NCI-H524 (cell line): ENCODE measurements at places on chromosomes 11 and 22.
A peak's percentile ranks its signal among the peaks of the same experiment; 100 is the strongest.

DNA sequence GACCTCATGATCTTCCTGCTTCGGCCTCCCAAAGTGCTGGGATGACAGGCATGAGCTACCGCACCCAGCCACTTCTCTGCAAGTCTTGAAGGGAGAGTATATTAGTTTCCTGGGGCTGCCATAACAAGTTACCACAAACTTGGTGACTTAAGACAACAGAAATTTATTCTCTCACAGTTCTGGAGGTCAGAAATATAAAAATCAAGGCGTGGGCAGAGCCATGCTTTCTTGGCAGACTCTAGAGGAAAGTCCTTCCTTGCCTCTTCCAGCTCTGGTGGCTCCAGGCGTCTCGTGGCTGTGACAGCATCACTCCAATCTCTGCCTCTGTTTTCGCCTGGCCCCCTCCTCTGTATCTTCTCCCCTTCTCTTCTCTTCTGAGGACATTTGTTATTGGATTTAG lies 110.2 kb upstream of the NAV2 start:
- DNase-seq: no peak

DNA sequence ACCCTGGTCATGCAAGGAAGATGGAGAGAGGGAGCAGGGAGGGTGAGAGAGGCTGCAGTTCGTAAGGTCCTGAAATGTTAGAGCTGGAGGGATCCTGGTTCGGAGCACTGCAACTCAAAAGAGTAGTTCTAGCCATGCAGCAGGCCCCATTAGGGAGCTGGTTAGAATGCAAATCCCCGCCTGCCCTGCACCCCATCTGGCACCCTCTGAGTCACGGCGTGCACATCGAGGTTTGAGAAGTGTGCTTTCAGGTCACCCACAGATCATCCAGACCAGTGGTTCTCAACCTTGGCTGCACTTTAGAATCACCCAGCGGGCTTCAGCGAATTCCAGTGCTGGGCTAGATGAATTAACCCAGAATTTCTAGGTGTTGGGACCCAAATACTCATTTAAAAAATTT lies 48.2 kb downstream of the ST3GAL4 start:
- peak; percentile 67 for DNase-seq

DNA sequence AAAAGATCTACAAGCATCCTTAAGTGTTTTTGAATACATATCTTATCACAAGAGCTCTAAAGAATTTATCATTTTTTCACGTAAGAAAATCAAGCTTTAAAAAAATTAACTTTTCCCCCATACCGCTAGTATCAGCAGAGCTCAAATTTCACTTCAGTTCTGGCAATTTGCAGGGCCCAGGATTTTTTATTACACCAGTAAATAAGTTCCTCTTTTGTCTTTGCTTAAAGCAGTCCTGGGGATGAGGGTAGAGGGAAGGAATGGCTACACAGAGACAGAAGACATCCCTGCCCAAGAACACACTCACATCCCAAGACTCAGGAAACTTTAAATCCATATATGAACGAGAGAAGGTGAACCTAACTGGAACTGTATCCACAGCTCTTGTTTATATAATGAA lies 22.6 kb upstream of the SORL1 start:
- no peak for DNase-seq

GRCh38 chr11:103483996-103484395 lies 374.8 kb downstream of the DYNC2H1 start:
- DNase-seq: no peak

DNA sequence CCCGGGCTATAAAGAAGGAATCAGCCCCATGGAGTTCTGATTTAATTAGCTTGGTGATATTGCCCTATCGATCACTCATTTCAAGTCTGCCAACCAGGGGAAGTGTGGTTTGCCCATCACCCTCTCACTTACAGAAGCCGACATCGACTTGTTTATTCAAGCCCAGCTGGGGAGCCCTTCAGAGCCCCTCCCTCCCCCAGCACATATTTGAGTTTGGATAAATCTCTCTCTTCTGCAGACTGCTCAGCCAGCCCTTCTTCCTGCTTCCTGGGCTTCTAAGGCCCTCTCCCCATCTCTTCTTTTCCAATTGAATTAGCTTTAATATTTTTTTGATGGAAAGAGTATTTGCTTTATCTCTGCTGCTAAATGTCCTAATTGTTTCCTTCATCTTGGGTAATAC lies 299.0 kb downstream of the MIAT start:
- DNase-seq: peak; percentile 56

DNA sequence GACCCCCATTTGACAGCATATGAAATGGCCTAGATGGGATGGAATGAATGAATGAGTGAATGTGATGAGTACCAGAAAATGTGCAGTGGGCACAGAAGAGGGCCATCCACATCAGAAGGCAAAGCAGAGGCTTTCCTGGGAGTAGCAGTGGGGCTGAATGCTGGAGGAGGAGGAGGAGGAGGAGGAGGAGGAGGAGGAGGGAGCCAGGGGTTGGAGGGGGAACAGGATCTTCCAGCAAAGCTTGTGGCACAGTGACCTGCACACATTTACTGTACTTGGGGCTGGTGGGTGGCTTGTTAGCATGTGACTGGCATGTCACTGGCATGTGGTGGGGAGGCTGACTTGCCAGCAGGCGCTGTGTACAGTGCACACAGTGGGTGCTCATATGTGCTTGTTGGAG lies 9.5 kb downstream of the SEPTIN3 start:
- no peak for DNase-seq

DNA sequence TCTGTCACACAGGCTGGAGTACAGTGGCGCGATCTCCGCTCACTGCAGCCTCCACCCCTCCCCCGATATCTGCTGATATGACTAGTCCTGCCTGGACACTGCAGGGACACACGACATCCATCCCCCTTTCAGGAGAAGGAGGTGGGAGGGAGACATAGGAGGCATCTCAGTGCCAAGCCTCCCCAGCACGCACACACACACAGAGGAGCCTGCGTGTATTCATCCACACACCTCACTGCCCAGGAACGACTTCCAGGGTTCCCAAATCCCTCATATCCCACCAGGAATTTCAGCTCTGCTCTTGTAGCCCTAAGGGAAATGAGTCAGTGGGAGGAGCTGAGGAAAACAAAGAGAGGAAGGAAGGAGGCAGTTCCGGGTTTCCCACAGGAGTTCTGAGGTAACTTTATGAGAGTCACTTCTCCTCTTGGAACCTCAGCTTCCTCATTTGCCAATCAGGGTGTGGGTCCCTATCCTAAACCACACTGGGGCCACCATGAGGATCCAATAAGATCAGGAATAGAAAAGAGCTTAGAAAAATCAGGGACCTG lies 37.2 kb upstream of the ACER3 start:
- DNase-seq: no peak

- DNase-seq: no peak
Measured at GRCh38 chr11:36874291-36874690, 276.3 kb upstream of the RAG2 start.

- peak; percentile 65 for DNase-seq
Measured at GRCh38 chr11:43574949-43575912, 105.3 kb upstream of the HSD17B12 start.

DNA sequence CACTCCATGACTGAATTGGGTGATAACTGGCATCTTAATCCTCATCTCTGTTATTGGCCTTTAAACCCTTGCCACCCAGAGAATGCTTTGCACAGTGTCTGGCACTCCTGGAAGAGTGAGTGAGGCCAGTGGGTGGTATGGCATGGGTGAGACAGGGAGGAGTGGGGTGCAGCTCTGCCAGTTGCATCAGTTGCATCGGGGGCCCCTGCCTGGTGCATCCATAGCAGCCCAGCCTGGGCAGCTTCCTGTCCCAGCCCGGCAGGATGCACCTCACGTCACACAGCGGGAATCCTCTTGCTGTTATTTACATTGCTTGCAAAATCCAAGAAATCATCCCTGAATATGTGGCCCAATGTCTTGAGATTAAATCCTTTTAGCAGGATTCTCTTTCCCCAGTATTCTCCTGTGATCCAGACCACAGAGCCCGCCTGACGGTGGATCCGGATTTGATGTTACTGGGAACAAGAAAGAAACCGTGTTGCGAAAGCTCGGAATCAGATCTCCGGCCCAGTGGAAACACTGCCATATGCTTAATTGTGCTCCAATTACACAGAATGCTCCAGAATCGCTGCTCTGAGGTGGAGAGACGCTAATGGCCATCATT lies 37.6 kb upstream of the MN1 start:
- no peak for DNase-seq

- DNase-seq: peak; percentile 62
Measured at GRCh38 chr11:117819096-117820040, 5.2 kb downstream of the FXYD2 start.

- no peak for DNase-seq
Measured at GRCh38 chr11:45272701-45273100, 13.4 kb downstream of the SYT13 start.

- no peak for DNase-seq
Measured at GRCh38 chr11:61700212-61700611, 20.0 kb downstream of the DAGLA start.

GRCh38 chr11:9851366-9851765 lies 187.5 kb downstream of the SWAP70 start:
- DNase-seq: no peak

DNA sequence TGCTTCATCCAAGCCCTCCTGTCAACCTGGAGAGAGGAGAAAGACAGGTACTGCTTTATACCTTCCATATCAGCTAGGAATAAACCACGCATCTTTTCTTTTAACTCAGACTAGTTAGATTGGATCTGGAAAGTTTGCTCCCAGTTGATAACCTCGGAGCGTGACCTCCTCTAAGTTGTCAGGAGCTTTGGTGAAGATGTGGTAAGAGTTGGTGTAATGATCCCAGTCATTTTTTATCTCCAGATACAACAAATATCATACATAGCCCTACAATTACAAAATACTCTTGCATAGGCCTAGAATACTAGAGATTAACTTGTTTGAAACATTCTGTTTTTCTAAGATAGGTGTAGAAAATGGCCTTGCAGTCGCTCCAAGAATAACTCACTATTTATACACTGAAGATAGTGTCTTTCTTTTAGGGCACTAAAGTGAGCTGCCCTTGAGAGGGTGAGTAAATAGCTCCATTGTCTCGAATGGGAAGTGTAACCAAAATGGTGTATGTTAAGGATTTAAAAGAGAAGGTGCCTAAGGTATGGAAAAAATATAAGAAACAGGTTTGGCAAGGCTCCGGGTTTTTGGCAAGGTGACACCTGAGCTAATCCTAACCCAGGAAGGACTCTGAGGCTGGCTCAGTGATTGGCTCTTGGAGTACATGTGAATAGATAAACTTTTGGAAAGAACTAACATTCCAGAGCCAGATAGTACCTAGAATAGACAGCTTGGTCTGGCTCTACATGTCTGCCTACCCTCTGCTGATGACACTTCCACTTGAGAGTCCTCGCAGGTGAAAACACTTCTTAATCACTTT lies 59.4 kb downstream of the GLYATL1 start:
- DNase-seq: no peak

DNA sequence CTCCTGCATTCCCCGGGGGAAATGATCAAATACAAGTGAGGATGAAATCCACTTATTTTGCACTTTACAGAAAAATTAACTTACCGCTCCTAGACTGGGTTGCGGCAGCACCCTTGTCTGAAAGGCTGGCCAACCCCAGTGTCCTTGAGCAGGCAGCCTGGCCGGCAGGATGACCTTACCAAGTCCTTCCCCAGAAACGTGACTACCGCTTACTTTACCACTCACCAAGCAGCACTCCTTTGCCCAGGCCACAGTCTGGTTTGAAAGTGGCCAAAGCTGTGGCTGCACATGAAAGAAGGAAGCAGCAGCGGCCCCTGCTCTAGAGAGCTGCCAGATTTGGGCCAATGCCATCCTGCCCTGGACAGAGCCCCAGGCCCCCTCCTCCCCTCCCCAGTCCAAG lies 20.3 kb downstream of the MYH9 start:
- no peak for DNase-seq

DNA sequence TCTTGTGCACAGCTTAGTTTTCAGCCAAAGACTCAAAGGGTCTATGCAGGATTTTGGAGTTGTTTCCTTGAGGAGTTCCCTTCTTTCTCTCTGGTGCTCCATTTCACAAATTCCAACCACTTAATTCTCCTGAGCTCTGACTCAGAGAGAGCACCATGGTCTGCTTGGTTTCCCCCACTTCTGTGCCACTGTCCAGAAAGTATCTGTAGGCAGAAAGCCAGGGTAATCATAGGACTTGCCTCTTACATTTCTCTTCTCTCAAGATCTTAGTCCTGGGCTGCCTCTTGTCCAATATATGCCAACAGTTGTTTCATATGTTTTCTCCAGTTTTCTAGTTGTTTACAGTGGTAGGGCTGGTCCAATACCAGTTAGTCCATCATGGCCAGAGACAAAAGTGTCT lies 6.4 kb upstream of the MRGPRD start:
- DNase-seq: no peak
